ENCODE measurements at places on chromosomes 3 and 15.

DNA sequence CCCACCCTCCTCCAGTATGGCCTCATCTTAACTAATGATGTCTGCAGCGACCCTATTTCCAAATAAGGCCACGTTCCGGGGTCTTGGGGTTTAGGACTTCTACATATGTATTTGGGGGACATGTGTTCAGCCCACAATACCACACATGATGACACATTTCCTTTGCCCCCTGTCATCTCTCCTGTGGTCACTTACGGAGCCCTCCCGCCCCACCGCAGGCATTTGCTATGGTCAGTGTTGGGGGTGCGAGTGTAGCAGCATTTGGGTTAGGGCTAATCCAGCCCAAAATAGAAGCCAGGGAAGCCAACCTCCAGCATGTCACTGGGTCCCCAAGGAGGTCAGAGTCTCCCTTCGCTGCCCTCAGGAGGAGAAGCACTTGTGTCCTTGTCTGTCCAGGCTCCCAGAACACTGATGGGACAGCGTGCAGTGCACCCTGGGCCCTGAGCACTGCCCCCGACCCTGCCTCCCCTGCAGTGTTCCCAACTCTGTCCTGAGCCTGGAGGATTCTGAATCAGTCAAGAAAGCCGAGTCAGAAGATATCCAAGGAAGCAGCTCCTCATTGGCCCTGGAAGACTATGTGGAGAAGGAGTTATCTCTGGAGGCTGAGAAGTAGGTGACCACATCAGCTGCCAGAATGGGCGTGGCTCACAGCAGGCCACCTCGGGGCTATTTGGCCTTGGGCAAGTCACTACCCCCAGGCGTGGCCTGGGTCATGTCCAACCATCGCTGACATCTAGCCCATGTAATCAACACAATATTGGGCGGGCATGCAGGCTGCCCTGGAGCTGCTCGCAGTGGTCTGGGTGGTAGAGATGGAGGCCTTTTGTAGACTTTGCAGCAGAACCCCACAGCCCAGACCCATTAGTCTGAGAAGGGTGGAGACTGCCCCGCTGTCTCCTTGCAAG is 46.9 kb upstream of the FGD5 start:
- DNase-seq: no peak

GRCh38 chr15:60283936-60284335 is 113.8 kb downstream of the ANXA2 start:
- no peak for DNase-seq

- no peak for DNase-seq
Observed at GRCh38 chr3:157351981-157352380, 84.7 kb upstream of the PTX3 start.

GRCh38 chr3:73461547-73461946 is 163.2 kb downstream of the PDZRN3 start:
- DNase-seq: no peak

GRCh38 chr15:97875513-97876280 is 84.8 kb upstream of the ARRDC4 start:
- DNase-seq: no peak

- DNase-seq: no peak
Observed at GRCh38 chr3:183360971-183361624, 67.3 kb downstream of the MCF2L2 start.

GRCh38 chr15:77024273-77025082 is 29.6 kb downstream of the PSTPIP1 start:
- DNase-seq: no peak

GRCh38 chr3:172735014-172735413 is 15.5 kb upstream of the ECT2 start:
- no peak for DNase-seq

- DNase-seq: no peak
Observed at GRCh38 chr3:130901463-130902204, 7.8 kb downstream of the ATP2C1 start.

DNA sequence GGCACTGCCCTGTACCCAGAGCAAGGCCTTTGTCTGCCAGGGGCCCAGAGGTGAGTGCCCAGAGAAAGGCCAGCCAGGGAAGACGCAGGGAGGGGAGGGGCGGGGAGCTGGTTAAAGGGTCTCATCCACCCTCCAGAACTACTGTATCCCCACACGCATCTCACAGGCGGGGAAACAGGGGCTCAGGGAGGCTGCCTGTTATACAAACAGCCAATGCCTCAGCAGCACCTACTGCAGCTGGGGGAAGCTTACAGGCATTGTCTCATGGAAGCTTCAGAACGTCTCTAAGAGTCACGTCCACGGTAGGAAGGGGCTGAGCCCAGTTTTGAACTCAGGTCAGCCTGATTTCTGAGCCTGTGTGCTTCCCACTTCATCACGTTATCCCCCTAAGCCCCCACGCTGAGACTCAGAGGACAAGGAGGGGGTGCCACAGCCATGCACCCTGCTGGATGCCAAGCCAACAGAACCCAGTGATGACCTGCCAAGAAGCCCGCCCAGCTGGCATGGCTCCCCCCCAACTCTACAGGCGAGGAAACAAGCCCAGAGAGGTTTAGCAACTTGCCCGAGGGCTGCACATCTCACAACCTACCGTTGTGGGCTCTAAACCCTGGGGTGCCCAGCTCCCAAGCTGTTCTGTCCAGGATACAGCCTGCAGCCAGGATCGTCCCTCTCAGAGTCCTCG is 54.5 kb downstream of the IQSEC1 start:
- DNase-seq: no peak

DNA sequence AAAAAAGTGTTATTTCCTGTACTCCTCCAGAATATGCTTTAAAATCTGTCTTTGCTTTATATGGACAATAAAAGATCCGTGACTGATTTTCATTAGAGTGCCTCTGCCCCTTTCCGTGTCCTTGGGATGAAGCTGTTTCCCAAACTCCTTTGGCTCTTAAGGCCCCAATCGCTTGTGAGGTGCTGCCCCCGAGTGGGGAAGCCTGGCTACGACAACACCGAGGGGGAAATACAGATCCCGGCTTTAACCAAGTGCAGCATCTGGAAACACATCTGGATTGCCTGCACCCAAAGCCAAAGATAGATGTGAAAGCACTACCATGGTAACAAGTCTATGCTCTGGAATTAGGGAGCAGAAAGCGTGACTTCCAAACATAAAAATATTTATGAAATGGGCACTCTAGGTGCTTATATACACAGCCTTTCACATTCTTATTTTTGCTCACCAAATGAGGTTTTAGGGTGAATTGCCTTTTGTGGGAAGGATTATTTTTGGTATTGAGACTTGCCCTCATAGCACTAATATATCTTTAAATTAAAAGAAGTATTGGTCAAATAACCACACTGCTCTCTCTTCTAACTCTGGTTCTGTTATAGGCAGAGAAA is 40.6 kb upstream of the ADCY5 start:
- no peak for DNase-seq

DNA sequence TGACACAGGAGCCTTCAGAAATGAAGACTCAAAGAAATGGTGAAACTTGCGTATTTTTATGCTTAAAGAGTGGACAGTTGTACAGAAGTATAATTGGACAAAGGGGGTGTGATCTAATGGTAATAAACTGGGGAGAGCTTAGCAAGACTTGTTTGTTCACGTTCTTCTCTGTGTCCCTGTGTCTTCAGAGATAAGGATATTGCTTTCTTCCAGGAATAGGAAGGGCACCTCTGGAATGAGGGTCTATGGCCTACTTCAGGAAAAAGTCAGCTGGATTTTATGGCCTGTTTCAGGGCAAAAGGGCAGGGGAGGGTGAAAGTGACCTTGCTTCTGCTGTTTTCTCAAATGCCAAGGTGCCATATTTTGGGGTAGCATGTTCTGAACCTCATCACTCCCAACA is 4.5 kb upstream of the TOPAZ1 start:
- DNase-seq: no peak

- DNase-seq: no peak
Observed at GRCh38 chr3:167382155-167382554, 2.1 kb upstream of the ZBBX start.

- DNase-seq: no peak
Observed at GRCh38 chr15:77528968-77529319, 103.8 kb downstream of the LINGO1 start.

- no peak for DNase-seq
Observed at GRCh38 chr3:103181160-103181559, 746.3 kb downstream of the ZPLD1 start.

DNA sequence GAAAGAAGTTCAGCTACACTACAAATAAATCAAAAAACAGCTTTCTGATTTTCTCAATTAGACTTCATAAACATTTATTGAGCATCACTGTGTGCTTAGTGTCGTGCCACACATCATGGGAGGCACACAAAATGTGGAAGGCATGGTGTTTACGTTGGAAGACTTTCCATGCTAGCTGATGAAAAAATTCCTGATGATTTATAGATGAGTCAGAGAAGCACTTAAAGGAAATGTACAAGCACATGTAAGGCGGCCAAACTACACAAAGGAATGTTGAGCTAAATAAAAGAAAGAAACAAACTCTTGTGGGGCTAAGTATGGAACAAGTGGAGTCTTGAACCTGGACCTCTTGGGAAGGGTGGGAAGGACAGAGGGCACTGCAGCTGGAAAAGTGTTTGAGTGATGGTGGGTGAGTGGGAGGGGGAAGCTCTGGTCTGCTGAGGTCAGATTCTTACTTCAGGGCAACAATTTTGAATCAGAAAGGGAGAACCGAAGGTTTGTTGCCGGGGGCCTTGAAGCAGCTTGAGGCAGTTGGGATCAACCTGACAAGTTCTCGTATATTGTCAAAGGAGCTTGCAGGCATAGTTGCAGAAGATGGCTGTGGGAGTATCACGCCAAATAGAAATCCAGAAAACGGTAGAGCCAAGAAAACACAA is 66.9 kb downstream of the FOXB1 start:
- no peak for DNase-seq

DNA sequence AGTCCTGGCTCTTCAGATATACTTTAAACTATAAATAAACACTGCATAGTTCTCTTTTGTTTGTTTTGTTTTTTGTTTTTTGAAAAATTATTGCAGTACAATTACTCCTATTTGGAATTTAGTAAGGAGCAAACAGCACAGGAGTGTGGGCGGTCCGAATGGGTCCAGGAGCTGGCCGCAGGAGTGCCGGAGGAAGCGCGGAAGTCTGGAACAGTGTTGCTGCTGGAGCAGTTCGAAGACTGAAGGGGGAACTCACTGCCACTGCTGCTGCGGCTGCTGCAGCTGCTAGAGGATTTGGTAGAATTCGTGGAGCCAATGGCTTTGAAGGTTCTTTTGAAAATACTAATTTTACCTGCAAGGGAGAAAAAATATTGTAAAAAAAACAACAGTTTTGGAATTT is 329.9 kb downstream of the ZNF385D start:
- no peak for DNase-seq

DNA sequence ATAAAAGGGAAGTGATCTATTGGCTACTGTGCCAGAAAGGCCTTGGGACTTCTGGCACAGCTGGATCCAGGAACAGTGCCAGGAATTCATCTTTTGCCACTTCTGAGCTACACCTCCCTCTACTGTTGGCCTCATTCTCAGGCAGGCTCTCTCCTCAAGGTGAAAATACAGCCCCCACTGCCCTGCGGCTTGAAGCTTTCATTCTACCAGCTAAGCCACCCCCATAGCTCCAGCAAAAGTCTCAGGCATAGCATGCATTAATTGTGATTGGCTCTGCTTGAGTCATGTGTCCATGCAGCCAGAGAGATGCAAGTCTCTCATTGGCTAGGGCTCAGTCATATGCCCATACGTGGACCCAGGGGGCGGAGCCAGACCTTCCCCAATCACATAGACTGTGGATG is 142.4 kb downstream of the TPRA1 start:
- DNase-seq: no peak

DNA sequence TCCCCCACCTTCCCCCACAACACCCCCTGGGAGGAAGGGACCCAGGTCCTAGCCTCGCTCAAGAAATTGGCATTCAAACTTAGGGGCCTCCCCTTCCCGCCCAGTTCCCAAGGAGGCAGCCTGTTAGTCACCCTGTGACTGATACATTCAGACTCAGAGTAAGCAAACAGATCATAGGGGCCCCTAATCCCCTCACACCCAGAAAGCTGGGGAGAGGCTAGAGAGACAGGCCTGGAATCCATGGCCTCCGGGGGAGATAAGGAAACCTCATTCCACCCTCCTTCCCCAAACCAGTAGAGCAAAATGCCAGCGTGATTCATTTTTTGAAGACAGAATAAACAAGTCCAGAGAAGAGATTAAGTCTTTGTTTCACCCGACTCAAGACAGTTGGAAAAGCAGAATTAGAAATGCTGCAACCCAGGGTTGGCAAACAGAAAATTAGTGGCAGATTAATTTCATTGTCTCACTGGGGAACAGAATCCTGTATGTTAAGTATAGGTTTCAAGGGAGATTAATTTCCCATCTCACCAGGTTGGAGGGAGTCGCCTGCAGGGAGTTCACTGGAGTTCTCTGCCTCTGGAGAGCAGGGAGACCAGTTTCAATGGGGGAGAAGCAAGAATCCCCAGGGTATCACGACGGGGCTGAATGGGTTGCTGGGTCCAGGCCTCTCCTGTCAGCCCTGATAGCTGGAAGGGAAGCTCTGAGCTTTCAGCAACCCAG is 268.3 kb downstream of the UACA start:
- DNase-seq: no peak

DNA sequence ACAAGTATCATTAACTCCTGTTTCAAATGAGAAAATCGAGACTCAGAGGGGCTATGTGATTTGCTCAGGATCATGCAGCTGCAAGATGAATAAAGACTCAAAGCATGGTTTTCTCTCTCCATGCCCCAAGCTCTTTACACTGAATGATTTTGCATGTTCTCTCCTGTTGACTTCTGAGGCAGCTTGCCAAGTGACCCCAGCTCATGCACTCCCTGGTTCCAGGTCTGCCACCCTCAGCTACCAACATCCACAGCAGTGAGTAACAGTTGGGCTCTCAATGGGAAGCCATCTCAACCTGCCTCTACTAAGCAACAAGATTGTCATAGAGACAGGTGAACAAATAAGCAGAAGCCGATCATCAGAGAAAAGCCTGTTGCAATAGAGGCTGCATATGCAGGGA is 116.9 kb upstream of the GADL1 start:
- DNase-seq: no peak

DNA sequence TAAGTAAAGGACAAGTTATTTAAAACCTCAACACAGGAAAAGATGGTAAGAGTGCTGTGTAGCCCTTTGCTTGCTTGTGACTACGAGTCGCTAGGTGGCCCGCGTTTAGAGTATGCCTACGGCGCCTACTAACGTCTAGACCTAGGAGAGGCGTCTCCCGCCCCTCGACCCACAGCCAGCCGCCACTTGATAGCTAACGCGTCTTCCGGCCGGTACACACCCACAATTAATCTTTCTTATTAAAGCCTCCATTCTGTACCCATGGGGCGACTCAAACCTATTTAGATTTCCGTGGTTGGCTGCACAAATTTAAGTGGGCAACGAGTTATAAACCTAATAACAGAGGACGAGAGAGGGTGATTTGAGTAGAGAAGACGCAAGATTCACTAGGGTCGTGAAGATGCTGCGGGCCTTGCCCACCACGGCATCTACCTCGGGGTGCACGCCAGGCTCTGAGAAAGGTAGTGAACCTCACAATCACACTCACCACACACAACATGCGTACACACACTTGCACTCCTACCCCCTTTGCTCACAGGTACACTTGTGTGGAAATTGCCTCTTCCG is 12.0 kb downstream of the SOX2 start:
- DNase-seq: no peak

Measured in cortex of kidney (tissue), 1 donor.